Right atrium auricular region (tissue), 2 donors: ENCODE measurements at places on chromosomes 11 and 22. TPM values are rescaled to one million over a fixed set of nuclear protein-coding genes. Genes with fewer than 3 reads are reported as not detected.
A peak's percentile ranks its signal among the peaks of the same experiment; 100 is the strongest.

- no peak for DNase-seq
Observed at GRCh38 chr22:38429499-38430068, 25.4 kb downstream of the KCNJ4 start.

Gene WT1
- 8.1 TPM for total RNA-seq

Gene OR51B2
- not detected for total RNA-seq

DNA sequence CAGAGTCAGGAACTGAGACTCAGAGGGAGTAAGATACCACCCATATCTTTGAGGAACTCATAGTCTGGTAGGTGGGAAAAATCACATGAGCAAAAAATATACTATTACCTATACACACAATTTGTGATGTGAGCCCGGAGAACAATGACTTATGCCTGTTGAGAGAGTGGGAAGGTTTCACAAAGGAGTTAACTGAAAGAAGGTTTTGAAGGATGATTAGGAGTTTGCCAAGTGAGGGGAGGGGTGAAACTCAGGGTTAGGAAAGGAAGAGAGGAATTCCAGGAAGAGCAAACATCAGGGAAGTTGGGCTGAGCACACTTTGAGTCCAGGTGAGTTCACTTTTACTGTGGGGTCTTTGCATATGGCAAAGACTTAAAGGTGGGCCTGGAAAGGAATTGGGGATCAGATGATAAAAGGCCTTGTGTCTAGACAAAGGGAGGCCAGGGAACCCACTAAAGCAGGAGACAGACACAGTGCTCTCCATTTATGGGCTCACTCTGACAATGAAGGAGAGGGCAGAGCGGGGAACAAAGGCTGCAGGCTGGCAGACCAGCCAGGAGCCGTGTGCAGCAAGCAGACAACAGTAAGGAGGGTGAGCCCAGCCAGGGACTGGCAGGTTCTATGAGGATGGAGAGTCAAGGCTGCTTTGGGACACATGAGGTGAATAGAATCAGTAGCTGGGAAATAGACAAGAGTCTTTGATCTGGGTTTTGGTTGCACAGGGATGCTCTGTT lies 33.1 kb downstream of the TSPAN18 start:
- DNase-seq = peak; percentile 44

- no peak for DNase-seq
Observed at GRCh38 chr11:96293598-96294021, 49.4 kb downstream of the MAML2 start.

Gene CDHR5
- not detected for total RNA-seq

DNA sequence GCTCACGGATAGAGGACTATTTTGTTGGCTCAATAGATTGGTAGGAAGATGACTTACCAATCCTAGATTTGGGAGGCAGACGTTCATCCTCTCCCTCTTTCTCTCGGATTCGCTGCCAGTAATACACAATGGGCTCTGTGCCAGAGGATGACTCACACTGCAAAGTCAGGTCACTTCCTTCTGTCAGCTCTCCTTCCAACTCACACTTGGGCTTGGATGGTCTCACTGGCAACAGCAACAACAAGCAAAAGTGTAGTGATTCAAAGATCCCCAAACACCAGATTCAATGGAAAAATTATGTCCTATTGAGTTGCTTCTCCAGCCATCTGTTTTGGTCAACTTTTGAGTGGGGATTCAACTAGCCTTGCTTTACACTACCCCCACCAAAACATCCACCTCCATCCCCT lies 21.7 kb upstream of the HSPA8 start:
- peak; percentile 94 for DNase-seq

DNA sequence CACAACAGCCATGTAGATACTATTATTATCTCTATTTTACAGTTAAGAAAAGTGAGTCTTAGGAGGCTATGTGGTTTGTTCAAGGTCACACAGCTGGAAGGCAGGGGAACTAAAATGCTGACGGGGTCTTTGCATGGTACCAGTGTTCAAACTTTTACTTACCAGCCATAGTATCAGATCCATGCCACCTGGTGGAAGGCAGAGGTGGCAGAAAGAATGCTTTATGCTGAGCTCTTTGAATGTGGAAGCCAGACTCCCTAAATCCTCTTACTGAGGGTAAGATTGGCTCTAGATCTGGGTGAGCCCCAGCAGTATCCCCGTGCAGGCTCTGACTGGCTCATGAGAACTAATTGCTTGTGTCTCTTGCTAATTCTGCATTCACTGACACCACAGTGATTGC lies 54.3 kb upstream of the NAV2 start:
- DNase-seq = no peak

DNA sequence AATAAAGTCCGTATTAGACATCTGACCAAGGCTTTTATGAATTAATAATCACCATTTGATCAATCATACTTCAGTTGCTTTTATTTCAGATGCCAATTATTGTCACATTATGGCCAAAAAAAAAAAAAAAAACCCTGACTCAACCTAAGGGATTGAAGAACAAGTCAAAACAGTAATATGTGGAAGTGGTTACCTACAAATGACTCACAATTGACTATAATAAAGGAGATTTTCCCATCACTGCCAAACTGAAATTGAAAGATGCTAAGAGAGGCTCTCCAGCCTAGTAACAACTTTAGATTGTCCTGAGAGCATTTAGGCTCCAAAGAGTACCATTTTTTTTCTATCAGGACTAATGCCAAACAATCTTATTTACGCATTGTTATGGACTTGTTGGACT lies 35.2 kb downstream of the SOX6 start:
- no peak for DNase-seq
